Right renal pelvis (tissue), 4 donors: ENCODE measurements at places on chromosomes 3 and 15.

DNA sequence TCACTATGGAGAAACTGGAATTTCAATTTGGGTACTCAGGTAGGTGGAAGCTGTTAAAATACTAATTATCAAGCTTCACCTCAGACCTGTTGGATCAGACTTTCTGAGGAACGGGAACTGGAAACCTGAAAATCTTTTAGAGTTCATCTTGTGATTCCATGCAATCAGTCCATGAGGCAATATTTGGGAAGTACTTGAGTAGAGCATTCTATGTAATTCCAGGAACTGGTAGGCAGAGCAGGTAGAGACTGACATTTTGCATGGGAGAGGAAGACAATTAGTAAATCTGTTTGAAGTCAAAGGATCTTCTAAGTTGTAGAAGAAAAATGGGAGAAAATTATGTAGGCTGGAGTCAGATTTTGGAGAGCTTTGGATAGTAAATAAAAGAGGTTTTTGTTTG lies 43.1 kb downstream of the FGF7 start:
- no peak for DNase-seq

- no peak for DNase-seq
These were observed 103.0 kb downstream of the PGPEP1L start for GRCh38 chr15:98904544-98904943.

DNA sequence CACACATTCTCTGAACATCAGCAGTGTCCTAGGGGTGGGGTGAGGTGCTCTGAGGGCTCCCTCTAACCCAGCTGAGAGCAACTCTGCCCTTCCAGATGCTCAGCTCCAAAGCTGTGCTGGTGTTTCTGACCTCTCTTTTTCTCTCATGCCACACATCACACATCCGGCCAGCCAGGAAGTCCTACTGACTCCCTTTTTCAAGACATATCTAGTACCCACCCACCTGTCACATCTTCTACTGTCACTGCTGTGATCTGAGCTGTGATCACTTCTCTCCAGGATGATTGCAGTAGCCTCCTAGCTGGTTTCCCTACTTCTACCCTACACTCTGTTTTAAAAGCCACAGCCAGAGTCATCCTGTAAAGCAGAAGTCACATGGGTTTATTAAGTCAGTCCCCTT lies 30.2 kb upstream of the MASP1 start:
- no peak for DNase-seq

DNA sequence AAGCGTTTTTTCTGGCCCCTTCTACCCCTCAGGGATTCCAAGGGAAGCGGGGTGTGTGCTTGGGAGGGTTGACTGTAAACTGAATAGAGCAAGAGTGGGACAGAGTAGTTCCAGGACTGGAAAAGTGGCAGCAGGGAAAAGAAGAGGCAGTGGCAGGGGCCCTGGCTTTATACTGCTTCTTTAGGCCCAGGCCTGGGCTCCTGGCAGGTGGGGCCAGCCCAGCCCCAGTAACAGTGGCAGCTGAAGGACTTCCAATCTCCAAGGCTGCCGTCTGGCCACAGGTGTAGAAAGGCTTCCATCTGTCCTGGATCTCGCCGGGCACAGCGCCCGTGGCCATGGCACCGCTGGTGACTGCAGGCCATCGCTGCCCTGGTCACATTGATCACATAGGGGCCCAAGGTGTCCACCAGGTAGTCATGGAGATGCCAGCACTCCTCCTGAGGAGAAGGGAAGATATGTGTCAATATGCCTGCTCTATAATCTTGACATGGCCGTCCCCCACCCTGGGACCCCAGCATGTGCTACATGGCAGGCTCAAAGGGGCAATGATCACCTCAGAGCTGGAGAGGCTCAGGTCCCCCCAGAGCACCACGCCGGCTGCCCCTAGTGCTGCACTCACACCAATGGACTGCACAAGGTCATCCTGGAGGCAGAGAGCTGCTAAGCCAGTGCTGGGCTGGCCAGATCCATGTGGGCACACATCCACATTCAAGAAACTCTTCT lies 1.0 kb upstream of the IFRD2 start:
- no peak for DNase-seq

GRCh38 chr3:24043168-24043567 lies 98.1 kb downstream of the NR1D2 start:
- DNase-seq, result no peak

GRCh38 chr15:78222745-78223395 lies 11.5 kb downstream of the ACSBG1 start:
- no peak for DNase-seq

GRCh38 chr3:121998030-121998580 lies 23.9 kb downstream of the ILDR1 start:
- DNase-seq, result no peak

DNA sequence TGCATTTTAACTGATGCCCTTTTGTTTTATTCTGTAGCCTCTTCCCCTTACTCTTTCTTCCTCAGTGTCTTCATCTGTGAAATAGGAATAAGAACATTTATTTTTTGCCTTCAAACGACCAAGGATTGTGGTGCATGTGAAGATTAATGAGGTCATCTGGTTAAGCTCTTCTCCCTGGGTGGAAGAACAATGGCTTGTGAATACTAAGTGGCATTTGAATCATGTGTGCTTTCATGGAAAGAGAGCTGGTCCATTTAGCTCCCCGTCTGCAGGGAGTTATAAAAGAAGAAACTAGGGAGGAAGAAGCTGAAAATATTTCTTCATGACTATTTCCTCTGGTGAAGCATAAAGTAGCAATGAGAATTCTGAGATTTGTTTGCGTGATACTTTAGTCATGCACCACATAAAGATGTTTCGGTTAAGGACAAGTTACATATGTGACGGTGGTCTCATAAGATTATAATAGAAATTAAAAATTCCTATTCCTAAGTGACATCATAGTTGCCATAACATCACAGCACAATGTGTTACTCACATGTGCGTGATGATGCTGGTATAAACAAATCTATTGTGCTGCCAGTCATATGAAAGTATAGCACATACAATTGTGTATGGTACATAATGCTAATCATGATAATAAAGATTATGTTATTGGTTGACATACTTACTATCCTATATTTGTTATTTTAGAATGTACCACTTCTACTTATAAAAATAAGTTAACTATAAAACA lies 374.3 kb downstream of the RBMS3 start:
- no peak for DNase-seq

GRCh38 chr15:52006702-52007340 lies 12.2 kb upstream of the MAPK6 start:
- DNase-seq, result no peak

DNA sequence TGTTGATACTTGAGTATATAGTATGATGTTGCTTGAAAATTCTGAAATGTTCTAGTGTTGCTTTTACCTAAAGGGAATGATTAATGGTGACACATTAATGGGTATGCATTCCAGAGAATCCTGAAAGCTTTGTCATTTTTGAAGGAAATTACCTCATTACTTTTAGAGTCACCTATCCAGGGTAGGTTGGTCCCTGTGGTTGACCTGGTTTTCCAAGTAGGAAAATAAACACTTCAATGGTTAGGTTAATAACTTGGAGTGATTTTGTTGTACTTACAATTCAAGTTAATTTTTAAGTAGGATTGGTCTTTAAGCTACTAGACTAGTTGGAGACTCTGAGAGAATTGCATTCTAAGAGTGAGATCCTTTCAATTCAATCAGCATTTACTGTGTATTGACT lies 31.0 kb downstream of the MITF start:
- DNase-seq, result peak; percentile 30

DNA sequence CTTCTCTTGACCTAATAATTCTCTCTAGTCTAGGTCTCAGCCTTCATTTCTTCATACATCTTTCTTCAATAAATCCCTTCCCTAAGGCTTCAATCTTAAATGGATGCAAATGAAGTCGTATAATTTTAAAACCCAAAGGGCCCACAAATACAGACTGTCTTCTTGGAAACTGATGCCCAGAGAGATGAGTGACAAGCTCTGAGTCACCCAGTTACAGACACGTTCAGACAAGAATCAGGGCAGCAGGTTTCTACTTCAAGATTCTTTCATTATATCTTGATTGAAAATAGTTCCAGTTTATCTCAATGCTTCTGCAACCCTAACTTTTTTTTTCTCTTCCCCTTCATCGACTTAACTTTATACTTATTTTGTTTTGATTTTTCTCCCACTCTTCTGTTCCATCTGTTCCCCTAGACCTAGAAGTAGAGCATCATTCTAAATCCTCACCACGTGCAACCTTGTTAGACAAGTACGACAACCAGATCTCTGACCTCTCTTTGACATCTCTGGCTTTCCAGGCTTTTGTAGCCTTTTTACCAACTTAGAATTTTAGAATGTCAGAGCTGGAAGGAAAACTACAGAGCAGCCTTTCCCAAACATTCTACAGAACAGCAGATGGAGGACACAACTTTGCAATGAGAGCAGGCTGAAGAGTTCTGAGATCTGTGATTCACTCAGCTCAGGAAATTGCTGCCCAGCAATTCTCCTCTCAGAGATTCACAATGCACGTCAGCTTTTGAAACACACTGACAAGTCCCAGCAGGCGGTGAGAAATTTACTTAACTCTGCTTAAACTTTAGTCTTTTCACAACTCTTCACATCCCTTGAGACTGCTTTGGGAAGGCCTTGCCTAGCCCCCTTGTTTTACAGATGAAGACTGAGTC lies 25.3 kb downstream of the NCEH1 start:
- DNase-seq, result no peak
